ENCODE measurements at places on chromosomes 6 and 20. TPM values are rescaled to one million over a fixed set of nuclear protein-coding genes. Genes with fewer than 3 reads are reported as not detected.
A peak's percentile ranks its signal among the peaks of the same experiment; 100 is the strongest.

GRCh38 chr6:38501931-38502330, 137.8 kb downstream of the BTBD9 start:
- no peak for DNase-seq

DNA sequence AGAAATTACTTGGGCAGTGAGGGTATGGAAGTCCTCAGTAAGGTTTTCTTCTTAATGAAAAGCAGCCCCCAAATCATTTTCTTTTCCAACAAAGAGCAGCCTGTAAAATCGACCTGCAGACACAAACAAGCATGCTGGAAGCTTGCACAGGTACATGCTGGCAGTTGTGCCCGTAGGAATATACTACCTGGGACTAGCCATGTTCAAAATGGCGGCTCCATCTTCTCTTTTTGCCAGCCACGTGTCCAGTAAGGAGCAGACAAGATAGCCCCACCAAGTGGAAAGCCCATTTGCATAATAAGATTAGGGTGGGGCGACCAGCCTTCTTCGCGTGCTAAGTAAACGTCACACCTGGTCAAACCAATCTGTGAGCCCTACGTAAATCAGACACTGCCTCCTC, 259.4 kb upstream of the AGPAT4 start:
- DNase-seq: no peak

- no peak for DNase-seq
Observed at GRCh38 chr20:23249541-23249940, 101.0 kb upstream of the NXT1 start.

DNA sequence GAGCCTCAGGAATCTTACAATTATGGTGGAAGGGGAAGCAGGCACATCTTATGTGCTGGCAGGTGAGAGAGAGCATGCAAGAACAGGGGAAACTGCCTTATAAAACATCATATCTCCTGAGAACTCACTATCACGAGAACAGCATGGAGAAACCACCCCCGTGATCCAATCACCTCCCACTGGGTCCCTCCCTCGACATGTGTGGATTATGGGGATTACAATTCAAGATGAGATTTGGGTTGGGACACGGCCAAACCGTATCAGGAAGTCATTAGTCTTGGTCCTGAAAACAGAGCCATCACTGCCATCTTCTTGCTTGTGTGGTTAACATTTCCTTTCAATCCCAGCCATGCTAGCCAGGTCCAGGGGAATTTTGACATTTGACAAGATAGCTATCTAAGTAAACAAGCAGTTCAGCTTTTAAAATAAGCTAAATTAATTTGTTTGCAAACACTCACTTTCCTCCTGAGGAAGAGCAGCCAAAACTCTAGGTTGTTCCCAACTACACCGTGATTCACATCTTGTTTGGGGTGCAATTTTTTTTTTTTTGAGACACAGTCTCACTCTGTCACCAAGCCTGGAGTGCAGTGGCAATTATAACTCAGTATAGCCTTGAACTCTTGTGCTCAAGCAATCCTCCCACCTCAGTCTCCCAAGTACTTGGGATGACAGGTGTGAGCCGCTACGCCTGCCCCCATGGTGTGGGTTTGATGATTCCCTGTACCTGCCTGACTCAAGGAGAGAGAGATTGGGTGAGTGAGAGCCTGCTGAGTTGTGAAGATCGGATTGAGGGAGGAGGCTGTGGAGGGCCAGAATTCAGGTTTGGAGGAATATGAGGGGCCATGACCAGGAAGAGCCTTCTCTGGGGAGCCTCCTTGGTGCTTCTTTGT, 13.0 kb upstream of the PPP1R14C start:
- DNase-seq: no peak

CPNE5 gene
- 0.10 TPM for polyA plus RNA-seq

GRCh38 chr20:51347831-51348230, 194.7 kb downstream of the NFATC2 start:
- no peak for DNase-seq

DNA sequence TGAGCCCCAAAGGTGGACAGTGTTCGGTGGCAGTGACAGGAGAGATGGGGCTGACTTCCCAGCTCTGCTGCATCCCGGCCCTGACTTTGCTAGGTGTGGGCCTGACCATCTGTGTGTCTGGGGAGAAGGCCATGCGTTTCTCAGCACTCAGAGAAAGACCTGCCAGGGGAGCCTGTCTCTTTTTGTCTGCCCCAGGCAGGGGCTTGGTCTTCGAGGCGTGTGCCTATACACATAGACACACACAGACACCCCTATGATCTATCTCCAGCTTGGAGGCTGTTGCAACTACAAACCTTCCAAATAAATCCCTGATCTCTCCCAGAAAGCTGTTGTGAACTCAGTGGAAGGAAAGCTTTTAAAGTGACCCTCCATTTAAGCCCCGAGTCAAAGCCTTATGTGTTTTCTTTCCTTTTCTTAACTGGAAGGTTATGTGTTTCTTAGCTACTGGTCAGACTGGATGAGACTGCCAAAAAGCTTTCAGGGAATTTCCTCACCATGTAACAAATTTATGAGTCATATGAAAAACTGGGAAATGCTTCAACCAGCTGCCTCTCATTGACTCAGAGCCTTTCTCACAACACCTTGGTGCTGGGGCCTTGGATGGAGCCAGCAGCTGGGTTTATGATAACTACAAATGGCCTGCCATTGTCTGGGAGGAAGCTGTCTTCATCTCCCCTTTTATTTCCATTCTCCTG, 102.6 kb downstream of the CDC5L start:
- peak; percentile 99 for DNase-seq

RFX6 gene
- not detected for polyA plus RNA-seq

DNA sequence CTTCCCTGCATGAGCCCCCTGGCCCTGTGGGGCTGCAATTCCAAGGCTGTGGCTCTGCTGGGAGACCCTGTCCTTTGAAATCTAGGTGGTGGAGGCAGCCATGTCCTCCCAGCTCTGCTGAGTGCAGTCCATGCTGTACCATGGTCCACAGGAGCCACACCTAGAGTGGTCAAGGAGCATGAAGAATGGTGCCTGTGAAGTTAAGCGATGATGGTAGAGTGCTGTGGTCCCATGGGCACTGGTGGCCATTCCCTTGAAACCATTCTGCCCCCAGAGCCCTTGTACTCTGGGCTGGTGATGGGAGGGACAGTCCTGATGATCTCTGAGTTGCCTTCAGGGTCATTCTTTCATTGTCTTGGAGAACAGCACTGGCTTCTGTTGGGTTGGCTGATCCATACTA, 55.3 kb downstream of the EFCAB8 start:
- no peak for DNase-seq

DNA sequence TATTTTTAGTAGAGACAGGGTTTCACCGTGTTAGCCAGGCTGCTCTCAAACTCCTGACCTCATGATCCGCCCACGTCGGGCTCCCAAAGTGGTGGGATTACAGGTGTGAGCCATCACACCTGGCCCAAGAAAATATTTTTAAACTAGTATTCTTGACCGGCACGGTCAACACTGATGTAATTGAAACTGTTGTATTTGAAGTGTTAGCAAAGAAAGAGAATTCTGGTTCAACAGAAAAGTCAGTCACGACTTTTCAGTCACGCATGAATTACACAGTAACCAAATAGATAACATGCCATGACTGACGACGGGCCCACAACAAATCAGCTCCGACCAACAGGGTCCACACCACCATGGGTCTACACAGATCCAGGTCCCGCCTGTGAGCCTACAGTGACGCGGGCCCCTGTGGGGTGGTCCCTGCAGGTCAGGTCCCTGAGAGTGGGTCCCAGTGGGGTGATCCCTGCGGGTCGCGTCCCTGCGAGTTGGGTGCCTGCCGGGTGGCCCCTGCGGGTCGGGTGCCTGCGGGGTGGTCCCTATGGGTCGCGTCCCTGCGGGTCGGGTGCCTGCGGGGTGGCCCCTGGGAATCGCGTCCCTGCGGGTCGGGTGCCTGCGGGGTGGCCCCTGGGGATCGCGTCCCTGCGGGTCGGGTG, 1.0 kb downstream of the GMEB2 start:
- peak; percentile 17 for DNase-seq

GRCh38 chr6:101706576-101706975, 313.1 kb downstream of the GRIK2 start:
- DNase-seq: no peak

DNA sequence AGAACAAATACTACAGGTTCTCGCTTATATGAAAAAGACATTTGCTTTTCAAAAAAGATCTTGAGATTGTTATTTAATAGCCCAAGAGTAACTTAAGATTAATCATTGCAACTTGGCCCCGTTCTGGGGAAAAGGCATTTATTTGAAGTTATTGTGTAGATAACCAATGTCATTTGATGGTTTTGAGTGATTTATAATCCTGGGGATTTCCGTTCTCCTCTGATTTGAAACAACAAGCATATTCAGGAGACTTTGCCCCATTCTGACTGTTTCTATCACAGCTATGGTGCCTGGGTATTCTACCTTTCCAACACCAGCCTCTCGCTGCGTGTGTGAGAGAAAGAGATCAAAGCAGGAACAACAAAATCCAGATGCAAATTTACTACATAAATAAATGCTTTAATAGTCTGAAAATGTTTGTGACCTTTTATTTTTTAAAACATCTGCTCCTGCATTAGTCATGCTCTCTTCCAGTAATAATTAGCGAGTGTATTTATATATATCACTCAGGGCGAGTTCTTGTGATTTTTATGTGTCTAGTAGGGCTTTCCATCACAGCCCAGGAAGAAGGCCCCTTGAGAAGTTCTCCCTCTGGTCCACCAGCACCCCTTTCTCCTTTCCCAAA, 197.9 kb upstream of the FOXQ1 start:
- no peak for DNase-seq

DNA sequence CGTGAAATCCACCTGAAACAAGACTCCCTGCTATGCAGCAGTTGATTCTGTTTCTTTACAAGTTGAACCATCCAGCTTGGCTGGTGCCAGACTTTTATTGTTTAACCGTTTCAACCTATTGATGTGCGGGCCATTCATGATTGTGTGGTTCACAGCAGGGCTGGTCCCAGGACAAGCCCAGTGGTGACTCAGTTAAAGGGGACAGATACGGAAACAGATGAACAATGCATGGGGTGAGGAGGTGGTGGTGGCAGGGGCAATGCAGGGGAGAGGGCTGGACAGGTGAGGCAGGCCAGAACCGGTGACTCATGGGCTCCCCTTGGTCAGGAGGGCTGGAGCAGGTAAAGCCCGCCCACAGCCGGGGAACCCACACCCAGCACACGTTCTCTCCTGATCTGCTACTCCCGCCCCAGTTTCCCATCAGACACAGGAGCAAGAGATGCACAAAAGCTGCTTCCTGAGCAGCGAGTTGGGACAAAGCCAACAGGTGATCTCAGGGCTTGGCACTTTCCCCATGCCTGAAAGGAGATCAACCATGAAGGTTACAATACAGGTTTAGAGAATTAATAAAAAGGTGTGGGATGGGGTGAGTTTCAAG, 232.2 kb downstream of the LY86 start:
- no peak for DNase-seq
